Left cardiac atrium (tissue), 4 donors: ENCODE measurements at places on chromosomes 6 and 20. TPM values are rescaled to one million over a fixed set of nuclear protein-coding genes. Genes with fewer than 3 reads are reported as not detected.

Gene BPIFB6
- total RNA-seq: not detected

GRCh38 chr6:4460586-4461475 lies 315.4 kb upstream of the CDYL start:
- DNase-seq: peak; percentile 69

Gene JAG1
- 32.4 TPM for total RNA-seq

- DNase-seq: no peak
These were observed 19.6 kb downstream of the NKX2-4 start for GRCh38 chr20:21377701-21378100.

Gene EDEM2
- 25.6 TPM for total RNA-seq

DNA sequence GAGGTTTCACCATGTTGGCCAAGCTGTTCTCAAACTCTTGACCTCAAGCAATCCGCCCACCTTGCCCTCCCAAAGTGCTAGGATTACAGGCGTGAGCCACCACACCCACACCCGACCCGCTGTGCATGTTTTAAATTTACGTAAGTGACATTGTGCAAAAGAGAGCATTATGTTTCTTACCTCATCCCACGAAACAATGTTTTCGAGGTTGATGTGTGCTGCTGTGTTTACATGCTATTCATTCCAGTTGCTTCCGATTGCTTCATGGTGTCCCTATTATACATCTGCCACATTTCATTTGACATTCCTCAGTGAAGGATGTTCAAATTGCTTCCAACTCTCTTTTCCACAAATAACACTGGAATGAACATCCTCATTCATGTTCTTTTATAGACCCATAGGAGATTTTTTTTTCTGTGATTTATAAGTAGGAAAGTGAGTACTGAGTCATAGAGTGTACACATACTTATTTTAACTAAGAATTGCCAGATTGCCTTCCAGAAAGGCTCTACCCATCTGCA lies 403.9 kb upstream of the JARID2 start:
- DNase-seq: no peak

DNA sequence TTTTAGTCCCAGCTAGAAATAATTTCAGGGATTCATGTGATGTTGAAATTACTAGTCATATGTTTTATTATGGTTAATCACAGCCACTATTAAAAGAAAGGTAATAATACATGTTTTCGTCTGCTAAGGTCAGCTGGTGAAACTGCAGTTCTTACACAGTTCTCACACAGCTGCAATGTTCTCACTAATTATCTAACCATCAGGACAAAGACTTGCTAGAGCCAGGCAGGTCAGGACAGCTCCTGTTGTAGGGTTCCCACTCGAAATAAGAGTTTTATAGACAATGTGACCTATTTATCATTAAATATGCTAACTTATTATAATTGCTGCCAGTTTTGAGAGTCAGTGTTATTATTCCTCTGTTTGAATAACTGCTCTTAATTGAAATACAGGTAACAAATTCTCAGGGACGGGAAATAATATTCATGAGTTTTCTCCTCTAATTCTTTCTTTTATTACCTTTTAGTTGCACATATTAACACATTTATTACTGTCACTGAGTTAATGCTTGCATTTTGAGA lies 97.9 kb downstream of the GJA1 start:
- no peak for DNase-seq

DNA sequence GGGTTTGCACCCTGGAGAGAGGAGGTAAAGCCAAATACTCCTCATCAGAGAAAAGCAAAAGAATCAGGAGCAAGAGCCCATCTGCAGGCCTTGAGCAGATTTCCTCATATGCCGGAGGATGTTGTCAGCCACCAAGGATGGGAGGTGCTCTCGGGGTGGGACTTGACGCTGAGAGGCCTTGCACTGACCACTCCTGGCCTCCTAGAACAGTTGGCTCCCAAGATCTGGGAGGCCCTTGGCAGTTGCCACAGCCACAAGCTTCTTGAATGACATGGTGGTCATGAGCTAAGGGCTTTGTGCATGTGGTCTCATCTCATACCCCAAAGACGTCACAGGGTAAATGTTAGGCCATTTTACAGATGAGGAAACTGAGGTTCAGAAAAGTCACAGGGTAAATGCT lies 75.2 kb upstream of the PMEPA1 start:
- no peak for DNase-seq

Gene SLC22A1
- 0.38 TPM for total RNA-seq

DNA sequence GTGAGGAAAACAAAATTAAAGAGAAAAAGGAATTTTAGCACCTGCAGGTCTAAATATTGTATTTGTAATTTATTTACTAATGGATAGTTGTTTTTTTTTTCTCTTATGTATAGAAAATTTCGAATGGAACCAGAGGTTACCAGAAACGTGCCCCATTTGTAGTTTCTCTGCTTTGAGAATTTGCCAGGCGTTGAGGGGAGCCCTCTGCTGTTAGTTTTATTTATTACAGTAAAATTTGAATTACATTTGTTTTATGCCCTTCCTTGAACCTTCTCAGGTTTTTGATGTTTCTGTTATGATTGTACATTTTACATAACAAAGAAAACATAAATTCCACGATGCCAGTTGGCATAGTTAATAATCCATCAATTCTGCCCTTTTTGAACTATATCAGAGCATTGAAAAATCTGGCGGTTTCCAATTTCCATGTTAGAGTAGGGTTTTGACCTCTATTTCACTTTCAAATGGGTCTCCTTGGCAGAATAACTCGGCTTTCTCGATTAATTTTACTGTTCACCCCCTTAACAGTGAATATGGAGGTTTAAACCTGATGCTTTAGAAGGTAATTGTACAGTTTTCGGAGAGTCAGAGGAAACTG lies 35.1 kb upstream of the RFPL4B start:
- no peak for DNase-seq

GRCh38 chr6:158161566-158162254 lies 6.4 kb downstream of the SERAC1 start:
- no peak for DNase-seq

GRCh38 chr6:3321875-3322274 lies 63.1 kb downstream of the PSMG4 start:
- no peak for DNase-seq

Gene CALHM4
- total RNA-seq: not detected

DNA sequence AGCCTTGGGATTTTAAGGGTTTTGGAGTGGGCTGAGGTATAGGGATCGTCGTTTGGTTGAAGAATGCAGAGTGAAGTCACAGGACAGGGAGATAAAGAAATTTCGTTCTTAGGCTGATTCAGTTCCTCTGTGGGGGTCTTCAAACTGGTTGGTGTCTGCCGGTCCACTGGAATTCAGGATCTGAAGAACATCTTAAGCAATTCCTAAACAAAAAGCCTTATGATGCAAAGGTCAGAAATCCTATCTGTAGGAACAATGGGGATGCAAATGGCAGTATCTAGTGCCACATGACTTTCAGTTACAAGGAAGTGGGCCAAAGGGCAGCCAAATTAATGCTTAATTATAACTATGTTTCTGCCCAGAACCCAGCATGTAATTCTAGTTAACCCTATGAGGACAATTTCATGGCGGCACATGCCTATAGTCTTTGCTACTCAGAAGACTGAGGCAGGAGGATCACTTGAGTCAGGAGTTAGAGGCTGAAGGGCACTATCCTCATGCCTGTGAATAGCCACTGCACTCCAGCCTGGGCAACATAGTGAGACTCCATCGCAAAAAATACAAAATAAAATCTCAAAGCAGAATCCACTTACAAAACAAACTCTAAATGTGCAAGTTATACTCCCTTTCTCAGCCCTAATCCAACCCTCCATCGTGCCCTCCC lies 4.6 kb upstream of the SLC2A10 start:
- no peak for DNase-seq

- no peak for DNase-seq
These were observed 128.7 kb downstream of the TBC1D32 start for GRCh38 chr6:121205569-121205968.

GRCh38 chr6:46715141-46715540 lies 20.0 kb downstream of the PLA2G7 start:
- no peak for DNase-seq

DNA sequence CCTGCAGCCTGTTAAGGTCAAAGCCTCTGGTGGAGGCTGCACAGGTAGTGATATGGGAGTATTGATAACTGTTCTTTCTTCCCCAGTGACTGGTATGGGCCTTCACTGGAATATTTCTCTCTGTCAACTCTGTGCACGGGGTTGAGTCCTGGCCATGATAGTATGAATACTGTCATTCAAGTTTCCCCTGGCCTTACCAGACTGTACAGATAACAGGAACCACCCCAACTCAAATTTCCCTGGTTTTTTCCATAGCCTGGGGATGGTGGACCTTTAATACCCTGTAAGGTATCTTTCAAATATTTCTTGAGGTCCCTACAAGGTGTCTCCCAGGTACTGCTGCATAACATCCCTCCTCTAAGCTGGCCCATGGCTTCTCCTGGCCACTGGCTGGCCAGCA lies 51.4 kb upstream of the TNFAIP3 start:
- no peak for DNase-seq

DNA sequence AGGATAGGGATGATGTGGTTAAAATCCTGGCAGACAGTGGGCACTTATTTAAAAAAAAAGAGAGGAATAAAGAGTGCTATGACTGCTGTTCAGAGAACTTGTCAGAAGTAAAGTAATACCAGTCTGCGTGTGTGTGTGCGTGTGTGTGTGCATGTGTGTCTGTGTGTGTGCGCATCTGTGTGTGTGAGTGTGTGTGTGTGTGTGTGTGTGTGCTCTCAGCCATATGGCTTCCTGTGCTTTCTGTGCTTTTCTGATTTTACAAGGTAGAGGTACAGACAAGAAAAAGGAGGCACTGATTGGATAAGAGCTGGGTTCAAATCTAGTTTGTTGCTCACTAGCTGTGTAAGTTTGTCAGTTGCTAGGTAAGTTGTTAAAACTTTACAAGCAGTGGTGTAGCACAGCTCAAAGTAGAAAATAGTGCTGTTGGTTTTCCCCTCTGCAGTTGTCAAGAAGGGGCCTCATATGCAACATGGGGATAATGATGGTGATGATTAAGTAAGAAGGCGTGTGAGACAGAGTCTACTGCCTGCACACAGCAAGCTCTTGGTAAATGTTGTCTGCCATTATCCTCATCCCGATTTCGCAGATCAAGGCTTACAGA lies 155.3 kb upstream of the ZNF217 start:
- DNase-seq: no peak

Gene MAFB
- 32.5 TPM for total RNA-seq

DNA sequence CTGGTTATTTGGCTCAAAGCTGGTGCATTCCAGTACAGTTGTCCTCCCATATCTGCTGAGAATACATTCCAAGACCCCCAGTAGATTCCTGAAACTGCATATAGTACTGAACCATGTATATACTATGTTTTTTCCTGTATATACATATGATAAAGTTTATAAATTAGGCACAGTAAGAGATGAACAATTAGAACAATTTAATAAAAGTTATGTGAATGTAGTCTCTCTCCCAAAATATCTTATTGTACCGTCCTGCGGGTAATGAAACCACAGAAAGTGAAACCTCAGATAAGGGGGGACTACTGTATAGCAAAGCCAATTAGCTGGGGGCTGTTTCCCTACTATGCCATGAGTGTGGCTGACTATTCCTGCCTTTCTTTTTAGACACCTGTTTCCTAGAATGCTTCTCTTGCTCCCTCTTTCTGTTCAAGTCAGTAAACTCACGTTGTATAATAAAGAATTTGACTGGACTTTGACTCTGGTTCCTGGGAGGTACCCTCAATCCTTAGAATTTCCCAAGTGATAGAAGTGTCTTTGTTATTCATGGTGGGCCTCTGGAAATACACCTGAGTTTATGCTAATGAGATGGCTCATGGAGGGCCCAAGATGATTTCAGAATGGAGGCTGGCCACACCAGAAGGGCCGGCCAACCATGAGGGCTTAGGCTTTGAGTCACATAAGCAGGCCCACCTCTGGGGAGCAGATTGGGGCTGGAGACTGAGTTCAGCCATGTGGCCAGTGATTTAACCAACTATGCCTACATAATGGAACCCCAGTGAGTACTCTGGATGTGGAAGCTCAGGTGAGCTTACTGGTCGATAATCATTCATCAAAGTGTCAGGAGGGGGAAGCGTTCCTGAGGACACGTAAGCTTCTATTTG lies 689 bp upstream of the BLOC1S5 start:
- no peak for DNase-seq

DNA sequence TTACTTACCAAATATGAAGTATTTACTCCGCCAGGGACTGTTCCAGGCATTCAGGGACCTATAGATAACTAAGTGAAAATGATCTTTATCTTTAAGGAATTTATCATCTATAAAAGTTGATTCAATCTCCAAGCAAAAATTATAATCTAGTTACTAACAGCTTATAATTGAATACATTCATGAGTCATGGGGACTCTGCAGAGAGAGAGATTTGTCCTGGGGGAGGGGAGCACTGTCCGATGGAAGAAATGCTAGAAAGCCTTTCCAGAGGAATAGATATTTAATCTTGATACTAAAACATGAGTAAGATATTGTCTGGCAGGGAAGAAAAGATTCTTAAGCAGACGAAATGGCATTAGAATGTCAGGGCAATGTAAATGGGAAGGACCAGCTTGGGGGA lies 139.3 kb downstream of the CD164 start:
- DNase-seq: no peak

Gene MUCL3
- total RNA-seq: not detected

- DNase-seq: no peak
These were observed 10.8 kb downstream of the SGK1 start for GRCh38 chr6:134307075-134307474.

GRCh38 chr6:116511424-116512110 lies at the start of gene CALHM5:
TSS of gene CALHM5 (plus strand) at chr6:116511639. CDS start at chr6:116511697, 58 bp downstream.
- DNase-seq: peak; percentile 64

DNA sequence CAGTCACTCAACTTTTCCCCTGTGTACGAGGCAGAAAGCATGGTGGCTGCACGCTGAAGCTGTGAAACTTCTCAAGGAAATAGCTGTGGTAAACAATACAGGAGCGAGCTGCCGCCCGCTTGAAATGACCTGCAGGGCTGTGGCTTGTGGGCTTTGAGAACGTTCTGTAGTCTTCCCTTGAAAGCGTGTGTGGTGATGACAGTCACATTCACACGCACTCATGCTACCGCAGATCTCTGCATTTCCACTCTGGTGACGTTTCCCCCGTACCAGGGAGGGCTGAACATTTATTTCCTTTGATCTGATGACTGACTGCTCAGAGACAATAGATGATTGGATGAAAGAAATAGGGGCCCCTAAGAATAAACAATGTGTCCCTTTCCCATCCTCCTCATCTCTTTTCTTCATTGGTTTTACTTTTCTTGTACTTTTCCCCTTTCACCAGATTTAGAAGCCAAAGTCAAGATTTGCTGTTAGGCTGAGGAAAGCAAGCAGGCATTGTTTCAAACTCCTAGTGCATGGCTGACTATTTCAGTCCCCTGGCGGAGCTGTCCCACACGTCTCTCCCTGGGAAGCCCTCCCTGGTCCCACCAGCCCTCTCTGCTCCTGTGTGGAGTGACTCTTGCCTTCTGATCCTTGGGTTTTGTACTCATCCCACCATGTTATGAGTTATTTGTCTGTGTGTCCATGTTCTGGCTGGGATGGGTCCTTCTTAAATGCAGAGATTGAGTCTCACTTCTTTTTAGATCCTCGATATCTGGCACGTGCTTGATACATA lies 3.9 kb downstream of the SYTL3 start:
- DNase-seq: peak; percentile 51

- DNase-seq: peak; percentile 1
These were observed 59.4 kb downstream of the TMEM242 start for GRCh38 chr6:157263881-157264397.
